ENCODE measurements at places on chromosomes 2 and 18.

DNA sequence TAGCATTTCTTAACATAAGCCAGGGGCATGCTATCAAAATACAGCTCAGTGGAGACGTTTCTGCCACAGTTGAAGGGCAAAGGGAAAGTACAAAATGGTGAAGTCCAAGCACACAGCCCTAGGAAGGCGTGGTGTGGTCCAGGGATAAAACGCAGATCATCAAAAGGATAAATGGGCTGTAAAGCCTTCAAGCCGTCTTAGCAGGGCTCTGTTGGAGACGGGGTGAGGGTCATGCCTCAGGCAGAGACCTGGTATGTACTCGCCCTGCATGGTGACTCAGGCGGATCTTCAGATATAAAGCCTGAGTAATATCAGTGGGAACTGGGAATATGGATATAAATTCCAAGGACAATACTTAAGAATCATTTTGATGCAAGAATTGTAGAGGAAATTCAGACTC lies 61.2 kb downstream of the NGEF start:
- DNase-seq = peak; percentile 30

GRCh38 chr2:2665834-2666133 lies 334.7 kb upstream of the MYT1L start:
- DNase-seq = no peak

GRCh38 chr2:119939915-119940314 lies 73.0 kb upstream of the EPB41L5 start:
- DNase-seq = no peak

GRCh38 chr2:4673025-4673489 lies 969.7 kb downstream of the DCDC2C start:
- DNase-seq = peak; percentile 1

GRCh38 chr2:65396348-65397026 lies 35.9 kb downstream of the SPRED2 start:
- DNase-seq = peak; percentile 74

- DNase-seq = peak; percentile 80
These were observed 791 bp upstream of the CYRIA start for GRCh38 chr2:16666449-16666801.

DNA sequence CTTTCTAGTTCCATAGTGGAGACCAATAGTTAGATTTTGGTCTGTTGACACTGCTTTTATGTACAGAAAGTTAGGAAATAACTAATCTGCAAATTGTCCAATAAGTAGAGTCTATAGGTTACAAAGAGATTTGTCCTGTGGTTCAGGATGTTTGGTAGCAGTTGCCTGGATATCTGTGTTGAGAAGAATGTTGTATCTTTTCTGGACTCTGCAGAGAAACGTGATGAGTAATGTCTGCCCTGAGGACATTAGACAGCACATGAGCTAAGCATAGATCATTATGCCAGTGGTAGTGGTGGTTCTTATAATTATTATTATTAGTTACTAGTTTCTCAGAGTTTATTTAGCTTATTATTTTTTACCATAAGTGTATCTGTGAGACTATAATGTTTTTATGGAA lies 65.8 kb downstream of the ANKRD62 start:
- DNase-seq = no peak

DNA sequence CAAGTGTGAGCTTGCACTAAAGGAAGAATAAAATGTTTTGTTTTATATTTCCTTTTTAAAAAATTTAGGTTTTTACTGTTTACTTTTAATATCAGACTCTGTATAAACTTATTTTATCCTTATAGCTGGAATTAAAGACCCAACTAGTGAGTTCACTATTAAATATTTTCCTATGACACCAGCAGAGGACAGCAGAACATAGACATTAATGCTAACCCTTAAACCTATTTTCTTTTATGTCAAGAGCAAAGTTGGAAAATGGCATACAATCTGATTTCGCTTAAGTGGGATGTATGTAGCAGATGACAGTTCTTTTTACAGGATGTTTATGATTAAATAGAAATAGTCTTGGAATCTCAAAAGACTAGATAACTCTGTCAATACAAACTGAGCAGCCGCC lies 188.2 kb upstream of the XIRP2 start:
- DNase-seq = no peak

DNA sequence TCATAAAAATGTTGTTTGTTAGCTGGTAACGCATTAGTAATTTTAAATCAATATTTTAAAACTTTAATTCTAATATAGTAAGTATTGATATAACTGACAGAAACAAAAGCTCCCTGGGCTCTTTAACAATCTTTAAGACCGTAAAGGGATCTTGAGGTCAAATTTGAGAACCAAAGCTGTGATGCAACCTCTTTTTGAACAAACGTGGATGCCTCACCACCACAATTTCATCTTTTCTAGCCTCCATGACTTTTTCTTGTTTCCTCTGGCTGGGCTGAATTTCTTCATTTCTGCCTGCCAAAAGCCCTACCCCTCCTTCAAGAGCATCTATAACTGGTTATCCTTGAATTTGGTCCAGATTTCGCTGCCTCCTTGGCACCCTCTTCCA lies 563 bp upstream of the POLE4 start:
- DNase-seq = no peak

- DNase-seq = peak; percentile 67
These were observed 797 bp downstream of the CTIF start for GRCh38 chr18:48539406-48540250.

DNA sequence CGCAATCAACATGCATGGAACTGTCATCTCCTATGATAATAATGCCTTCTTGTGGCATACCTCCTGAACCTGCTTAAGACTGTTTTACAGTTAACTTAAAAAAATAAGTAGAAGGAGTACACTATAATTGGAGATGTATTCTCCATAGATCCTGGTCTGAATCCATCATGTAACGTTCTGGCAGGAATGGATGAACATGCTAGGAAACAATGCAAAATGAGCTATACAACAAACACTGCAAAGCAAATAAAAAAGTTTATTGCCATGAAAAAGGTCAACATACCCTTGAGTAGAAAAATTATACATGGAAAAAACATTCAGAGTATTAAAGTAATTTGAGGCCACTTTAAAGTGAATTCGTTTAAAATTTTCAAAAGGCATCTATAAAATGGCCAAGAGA lies 71.5 kb upstream of the SCN7A start:
- DNase-seq = no peak

DNA sequence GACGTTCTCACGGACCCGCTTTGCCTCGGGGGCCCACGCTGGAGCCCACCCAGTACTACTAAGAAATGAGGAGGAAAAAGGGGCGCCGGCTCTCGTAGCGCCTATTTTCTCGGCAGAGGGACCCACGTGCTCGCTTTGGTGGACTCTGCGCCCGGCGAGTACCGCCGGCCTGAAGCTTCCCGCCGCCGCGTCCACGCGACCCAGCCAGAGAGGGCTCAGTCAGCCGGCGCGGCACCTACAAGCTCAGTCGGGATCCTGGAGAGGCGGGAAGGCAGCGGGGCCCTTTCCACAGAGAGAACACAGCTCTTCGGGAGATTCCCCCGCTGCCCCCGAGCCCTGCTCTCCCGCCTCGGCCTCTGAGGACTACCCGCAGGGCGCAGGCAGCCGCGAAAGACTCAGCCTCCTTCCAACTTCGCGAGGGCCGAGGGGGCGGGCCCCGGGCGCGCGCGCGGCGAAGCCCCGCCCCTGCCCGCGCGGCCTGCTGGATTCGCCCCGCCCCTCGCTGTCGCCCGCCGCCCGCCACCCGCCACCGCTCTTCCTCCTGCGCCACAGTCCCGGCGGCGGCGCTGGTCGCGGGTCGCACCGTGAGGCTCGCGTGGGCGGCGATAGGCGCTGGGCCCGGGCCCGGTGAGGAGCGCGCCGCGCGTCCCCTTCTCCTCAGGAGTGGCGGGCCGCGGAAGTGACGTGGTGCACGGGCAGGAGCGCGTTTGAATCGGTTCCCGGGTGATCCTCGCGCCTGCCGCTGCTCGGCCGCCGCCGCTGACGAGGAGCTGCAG lies at the start of gene SMCHD1:
Gene SMCHD1 (plus strand): TSS at position 549 of the 776 bp plus-strand sequence. CDS start 350 bp downstream, outside the sequence.
- DNase-seq = peak; percentile 78

DNA sequence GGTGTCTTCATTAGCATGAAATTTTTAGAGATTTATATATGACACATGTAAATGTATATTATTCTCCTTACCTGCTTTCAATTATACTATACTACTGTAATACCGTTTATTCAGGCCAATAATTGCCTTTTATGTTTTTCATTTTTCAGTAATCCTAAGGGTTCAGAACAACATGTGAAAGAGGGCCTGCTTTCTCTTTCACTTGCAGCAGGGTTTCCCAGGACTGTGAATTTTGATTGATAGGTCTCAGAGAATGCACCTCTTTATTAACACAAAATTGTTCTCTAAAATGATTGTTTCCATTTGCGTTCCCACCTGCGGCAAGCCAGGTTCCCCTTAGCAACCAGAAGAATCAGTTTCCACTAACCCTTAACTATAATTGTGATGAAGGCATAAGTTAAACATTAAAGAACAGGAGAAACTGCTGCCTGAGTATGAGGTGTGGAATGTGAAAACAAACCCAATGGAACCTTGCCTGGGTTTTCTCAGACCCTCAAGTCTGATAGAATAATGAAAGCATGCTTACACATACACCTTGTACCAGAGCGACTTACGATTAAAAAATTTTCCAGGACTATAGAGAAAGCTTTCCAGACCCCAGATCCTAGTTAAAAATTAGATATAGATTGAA lies 1591.2 kb upstream of the LRRTM1 start:
- no peak for DNase-seq

DNA sequence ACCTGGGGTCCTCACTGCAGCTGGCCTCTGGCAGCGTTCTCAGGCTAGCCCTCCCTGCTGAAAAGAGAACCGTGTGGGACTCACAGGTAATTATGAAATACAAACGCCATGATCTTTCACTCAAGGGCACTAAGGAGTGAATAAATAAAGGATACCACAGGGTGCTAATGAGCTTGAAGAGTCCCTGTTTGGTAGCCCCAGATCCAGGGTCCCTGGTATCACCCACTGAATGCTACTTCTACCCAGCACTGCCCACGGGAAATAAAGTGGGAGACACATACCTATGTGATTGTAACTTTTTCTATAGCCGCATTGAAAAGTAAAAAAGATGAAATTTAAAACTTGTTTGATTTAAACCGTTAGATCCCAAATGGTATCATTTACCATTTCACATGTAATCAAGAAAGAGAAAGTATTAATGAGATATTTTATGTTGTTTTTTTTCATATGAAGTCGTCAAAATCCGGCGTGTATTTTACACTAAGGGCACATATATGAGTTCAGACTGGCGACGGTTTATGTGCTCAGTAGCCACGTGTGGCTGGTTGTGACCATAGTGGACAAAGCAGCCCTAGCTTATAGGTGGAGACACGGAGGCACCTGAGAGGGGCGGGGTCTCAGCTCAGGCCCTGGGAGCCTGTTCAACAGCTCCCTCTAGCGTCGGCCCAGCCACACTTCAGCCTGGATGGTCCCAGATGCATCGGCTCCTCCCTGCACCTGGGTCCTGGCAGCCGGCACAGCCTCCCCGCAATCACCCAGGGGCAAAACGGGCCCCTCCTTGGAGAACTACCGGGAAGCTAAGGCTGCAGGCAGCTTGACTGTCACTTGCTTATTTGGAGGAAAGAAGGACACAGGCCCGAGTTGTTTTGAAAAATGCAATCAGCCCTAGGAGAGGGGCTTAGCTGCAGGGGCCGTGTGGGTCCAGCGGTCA lies 39.2 kb downstream of the ODC1 start:
- DNase-seq = peak; percentile 70

DNA sequence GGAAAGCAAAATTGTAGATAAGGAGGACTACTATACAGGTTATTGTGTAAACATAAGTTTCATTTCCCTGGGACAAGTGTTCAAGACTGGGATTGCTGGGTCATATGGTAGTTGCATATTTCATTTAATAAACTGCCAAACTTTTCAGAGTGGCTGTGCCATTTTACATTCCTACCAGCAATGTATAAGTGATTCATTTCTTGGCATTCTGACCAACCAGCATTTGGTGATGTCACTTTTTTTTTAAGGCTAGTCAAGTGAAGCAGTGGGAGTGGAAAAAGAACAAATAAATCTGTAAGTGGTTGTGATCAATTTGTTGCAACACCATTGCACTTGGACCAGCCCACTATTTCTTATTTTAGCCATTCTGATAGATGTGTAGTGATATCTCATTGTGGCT lies 5.2 kb upstream of the CHCHD5 start:
- peak; percentile 93 for DNase-seq

DNA sequence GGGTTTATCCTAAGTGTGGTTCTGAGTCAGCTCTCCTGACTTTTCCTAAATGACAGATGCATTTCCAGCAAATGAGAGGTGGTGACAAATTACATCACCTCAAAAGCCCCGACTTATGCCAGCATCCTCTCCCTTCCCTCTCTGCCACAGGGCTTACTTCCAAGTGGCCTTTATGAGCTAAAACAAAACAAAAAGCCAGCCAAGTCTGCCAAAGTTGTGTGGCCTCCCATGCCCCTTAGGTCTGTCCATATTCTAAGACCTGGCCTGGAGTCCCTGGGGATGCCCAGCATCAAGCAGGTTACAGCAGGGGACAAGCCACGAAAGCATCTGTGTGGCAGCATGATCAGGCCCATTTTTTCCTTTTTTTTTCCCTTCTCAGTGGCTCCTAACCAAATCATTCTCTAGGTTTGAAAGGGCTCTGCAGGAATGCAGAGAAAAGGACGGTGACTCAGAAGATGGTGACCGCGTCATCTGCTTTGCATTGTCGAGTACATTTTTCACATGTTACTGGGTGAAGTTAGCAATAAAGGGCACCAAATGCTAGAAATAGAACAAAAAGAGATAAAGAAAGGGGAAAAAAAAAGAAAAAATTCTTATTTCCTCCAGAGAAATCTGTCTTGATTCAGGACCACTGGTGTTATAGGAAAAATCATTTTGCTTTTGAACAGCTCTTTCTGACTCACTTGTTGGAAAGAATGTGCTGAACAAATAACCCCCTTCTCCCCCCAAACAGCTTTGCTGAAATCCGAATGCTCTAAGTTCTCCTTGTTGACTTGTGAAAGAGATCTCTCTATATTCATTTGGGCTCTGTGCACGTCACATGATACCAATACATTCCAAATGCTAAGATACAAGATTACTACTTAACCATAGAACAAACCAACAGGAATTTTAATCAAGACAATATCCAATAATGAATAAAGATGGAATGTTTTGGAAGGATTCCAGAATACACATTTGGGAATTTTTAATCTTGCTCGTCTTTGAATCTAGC lies 178.7 kb downstream of the EN1 start:
- DNase-seq = peak; percentile 99

DNA sequence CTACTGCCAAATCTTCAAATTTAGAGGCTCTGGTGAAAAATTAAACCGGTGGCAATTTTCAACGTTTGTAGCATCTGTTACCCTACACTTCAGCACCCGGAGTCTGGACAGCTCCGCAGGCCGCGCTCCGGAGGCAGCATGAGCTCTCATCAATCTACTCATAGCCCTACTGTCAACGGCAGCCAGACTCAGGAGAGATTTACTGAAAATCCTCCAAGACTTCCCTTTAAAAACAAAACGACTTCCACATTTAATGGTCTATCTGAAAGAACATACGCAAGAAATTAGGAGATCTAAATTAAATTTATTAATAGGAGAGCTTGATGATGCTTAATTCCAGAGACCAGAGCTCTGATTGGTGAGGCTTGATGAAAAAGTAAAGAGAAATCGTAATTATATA lies 970 bp upstream of the ADCYAP1 start:
- peak; percentile 49 for DNase-seq
